ENCODE measurements at places on chromosomes 13 and 19. TPM values are rescaled to one million over a fixed set of nuclear protein-coding genes. Genes with fewer than 3 reads are reported as not detected.

Gene ZNF208
- total RNA-seq: 0.25 TPM

Gene SYNE4
- total RNA-seq: not detected

Gene HIF3A
- total RNA-seq: 8.7 TPM

Gene NEK5
- total RNA-seq: 0.12 TPM
